ENCODE measurements at places on chromosomes 16 and 17.

DNA sequence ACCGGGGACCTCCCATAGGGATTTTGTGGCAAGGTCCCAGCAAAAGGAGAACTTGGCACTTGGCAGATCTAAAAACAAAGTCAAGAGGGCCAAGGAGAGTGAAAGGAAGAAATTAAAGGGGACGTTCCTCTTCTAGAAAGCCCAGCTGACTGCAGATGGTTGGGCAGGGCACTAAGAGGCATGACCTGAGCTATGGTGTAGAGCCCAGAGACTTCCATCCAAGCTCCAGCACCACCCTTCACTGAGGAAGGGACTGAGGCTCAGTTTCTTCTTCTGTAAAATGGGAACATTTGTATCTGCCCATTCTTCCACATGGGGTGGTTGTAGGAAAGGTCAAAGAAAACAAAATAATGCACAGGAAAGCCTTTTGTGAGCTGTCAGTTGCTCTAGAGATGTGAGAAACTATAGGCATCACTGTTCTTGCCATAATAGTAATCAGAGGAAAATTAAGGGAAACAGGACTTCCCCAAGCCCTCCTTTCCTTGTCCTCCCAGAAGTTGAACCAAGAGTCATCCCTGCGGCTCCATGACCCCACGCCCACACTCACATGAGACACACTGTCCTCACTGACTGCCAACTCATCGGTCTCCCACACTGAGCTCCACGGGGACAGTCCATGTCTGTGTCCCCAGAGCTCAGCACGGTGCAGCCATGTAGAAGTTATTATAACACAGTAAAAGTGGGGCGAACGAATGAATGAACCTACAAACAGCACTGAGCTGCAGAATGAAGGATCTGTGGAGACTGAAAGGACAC lies 10.4 kb downstream of the CD300LF start:
- no peak for DNase-seq

GRCh38 chr16:89344458-89344834 lies 126.9 kb downstream of the ZNF778 start:
- DNase-seq = no peak

DNA sequence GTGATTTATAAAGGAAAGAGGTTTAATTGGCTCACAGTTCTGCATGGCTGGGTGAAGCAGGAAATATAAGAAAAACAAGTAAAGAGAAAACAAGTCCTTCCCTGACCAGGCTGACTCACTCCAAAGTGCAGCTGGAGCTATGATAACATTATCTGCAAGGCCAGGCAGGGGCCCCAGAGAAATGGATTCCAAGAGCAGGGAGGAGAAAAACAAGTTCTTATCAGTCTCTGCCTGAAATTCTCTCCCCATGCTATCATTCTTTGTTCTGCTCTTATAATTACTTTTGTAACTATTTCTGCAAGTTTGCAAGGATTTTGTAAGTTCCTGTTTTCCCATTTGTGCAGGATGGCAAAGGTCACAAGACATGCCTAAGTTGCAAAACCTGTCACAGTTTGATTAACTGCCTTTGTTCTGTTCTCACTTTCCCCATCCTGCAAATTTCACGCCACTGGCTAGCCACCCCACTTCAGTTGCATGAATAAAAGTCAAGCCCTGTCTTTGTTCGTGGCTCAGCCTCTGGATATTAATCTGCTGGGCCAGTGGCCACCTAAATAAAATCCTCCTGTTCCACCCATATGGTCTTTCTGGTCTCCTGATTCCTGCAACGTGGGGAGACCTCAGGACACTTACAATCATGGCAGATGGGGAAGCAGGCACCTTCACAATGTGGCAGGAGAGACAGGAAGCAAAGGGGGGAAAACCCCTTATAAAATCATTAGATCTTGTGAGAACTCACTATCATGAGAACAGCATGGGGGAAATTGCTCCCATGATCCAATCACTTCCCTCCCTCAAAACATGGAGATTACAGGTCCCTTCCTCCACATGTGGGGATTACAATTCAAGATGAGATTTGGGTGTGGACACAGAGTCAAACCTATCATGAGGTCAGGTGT lies 13.1 kb downstream of the ABCA9 start:
- no peak for DNase-seq

DNA sequence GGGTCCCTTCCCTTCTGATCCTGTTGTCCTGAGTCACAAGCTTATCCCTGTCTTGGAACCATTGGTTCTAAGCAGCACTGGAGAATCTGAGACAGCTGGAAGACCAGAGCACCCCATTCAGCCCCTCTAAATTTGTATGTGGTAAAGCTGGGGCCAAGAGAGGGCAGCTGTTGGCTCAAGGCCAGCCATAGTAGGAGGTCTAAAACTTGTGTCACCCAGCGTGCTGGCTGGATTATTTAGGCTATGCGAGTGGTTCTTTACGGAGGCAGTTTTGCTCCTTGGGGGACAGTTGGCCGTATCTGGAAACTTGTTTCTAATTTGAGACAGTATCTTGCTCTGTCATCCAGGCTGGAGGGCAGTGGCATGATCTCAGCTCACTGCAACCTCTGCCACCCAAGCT lies 69.6 kb upstream of the GSE1 start:
- DNase-seq = no peak

- no peak for DNase-seq
Observed at GRCh38 chr17:50955667-50956120, 89.5 kb upstream of the TOB1 start.

DNA sequence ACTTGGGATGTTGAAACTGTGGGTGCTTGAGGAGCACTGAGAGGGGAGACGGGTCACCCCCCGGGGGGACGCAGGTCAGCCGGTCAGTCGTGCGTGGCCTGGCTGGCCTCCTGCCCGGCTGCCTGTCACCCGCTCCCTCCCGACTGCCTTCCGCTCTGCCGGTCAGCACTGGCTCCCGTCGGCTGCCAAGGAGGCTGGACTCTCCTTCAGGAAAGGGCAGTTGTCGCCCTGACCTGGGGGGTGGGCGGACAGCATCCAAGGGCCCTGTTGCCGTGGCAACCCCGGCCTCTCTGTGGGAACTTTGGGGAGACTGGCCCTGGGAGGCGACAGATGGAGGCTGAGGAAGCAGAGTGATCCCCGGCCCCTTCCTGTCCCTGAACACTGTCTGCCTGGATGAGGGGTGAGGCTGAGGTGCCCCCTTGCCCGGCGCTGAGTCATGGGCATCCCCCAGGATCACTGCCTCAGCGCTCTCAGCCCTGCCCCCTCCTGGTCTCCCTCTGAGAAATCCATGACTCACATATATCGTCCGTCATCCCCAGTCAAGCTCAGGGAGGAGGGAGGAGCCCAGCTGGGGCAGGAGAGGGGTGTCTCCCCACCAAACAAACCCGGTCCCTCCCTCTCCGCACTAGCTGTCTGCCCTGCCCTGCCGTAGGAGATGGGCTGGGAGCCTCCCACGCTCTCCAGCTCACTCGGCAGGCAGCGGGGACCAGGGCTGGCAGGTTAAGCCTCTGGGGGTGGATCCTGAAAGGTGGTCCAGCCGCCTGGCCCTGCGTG lies at the start of gene ADGRG1:
Gene ADGRG1 (plus strand): TSS at position 623 of the 774 bp plus-strand sequence. CDS start 21,658 bp downstream, outside the sequence.
- peak; percentile 65 for DNase-seq

DNA sequence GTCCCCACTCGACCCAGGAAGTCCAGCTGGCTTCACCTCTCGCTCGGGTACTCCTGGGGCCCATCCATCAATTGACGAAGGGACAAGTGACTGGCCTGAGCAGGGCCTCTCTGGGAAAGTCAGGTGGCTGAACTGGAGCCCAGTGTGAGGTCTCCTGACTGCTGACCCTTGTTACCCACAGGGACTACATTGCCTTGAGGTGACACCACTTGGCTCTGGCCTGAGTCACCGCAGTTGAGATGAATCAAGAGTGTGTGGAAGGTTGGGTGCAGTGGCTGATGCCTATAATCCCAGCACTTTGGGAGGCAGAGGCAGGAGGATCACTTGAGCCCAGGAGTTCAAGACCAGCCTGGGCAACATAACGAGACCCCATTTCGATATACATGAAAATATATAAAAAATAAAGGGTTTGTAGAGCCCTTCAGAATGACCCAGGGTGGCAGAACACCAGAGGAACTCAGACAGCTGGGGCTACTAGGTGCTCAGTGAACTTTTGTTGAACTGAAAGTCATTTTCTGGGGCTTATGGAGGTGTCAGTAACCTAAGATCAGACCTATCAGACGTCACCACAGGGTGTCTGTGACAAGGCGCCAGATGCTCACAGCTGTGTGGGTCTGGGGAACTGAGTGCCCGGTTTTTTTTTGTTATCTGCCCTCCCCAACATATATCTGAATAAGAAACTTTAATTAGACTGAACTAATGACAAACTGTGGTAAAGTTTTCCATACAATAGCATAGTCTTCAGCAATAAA lies 14.8 kb upstream of the ZFP90 start:
- DNase-seq = no peak

DNA sequence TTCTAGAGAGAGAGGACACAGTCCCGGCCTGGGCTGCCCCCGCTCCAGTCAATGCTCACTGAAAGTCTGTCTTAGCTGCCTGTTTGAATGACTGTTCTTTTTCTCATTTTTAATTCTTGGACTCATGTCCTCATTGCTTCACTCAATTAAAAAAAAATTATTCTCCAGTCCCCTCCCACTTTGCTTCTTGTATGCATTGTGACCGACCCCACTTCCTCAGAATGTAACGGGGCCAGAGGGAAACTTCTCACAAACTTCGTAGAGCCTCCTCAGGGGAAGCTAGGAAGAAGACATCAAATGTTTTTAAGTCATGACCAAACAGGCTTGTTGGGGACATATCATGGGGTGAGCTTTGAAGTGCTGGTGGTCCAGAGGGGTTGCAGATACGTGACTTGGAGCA lies 113.2 kb downstream of the CCDC182 start:
- DNase-seq = no peak

DNA sequence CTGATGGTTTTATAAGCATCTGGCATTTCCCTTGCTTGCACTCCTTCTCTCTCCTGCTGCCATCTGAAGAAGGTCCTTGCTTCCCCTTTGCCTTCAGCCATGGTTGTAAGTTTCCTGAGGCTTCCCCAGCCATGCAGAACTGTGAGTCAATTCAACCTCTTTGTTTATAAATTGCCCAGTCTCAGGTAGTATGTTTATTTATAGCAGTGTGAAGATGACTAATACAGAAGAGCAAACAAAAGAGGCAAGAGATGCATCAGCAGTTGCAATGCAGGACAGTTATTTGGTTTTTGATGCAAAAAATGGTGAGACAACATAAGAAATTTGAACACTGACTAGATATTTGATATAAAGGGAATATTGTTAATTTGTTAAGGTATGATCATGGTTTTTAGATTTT lies 16.8 kb downstream of the TMEM100 start:
- DNase-seq = no peak

DNA sequence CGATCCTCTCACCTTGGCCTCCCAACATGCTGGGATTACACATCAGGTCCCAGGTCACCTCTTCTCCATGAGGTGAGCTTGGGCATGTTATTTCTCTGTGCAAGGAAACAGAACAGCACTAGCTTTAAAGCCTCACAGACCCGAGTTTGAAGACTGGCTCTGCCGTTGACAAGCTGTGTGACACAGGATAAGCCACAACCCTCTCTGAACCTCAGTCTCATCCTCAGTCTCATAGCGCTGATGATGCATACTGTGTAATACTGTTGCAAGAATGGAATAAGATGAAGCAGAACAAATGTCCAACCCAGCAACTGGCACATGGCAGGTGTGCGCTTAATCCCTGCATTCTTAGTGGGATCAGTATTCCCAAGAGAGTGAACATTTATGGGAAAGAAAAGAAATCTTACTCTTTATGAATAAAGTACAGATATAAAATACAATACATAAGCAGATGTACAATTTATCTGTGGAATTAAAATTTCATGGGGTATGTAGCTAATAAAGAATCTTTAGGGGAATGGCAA lies 43.5 kb downstream of the ABAT start:
- no peak for DNase-seq

- peak; percentile 90 for DNase-seq
Observed at GRCh38 chr16:69186642-69187445, at the start of gene SNTB2. Gene SNTB2 (plus strand): TSS chr16:69187164. CDS start chr16:69187167, 3 bp downstream.

- no peak for DNase-seq
Observed at GRCh38 chr17:34249061-34249460, 6.0 kb upstream of the CCL2 start.

GRCh38 chr17:82272495-82273326 lies 789 bp downstream of the CSNK1D start:
- DNase-seq = peak; percentile 47

DNA sequence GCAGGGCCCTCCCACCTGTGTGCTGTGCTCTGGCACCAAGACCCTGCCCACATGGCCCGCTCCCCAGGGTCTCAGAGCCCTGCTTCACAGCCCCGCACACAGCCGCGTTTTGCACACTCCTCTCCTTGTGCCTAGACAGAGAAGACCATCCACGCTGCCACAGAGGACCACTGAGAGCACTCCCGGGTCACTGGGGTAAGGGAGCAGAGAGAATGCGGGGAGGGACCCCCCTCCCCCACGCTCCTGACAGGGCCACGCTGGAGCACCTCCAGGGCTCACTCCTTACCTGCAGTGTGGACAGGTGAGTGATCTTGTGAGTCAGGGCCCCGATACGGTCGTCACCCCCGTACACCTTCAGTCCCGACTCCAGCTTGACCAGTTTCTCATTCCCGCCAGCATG lies 7.0 kb downstream of the HAGH start:
- DNase-seq = no peak

DNA sequence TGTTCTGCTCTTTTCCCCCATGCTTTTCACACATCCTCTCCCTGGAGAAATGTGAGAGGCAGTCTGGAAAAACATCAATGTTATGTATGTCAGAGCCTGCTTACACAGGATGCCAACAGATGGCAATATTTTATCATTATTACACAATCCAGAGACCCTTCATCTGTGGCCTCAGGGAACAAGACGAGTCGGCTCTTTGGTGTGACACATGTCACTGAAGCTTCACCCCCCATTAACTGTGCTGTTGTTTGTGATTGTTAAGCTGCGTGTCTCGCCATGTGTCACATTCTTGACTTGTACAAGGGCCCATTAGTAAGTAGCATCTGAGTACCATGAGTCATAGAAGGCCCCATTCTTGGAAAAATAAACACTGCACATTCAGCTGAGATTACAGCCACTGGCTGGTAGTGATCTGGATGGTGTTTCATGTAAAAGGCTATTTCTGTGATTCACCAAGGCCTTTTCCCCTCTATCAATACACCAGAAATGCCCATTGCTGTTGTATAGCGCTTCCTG lies 682.1 kb upstream of the SOX9 start:
- DNase-seq = no peak

DNA sequence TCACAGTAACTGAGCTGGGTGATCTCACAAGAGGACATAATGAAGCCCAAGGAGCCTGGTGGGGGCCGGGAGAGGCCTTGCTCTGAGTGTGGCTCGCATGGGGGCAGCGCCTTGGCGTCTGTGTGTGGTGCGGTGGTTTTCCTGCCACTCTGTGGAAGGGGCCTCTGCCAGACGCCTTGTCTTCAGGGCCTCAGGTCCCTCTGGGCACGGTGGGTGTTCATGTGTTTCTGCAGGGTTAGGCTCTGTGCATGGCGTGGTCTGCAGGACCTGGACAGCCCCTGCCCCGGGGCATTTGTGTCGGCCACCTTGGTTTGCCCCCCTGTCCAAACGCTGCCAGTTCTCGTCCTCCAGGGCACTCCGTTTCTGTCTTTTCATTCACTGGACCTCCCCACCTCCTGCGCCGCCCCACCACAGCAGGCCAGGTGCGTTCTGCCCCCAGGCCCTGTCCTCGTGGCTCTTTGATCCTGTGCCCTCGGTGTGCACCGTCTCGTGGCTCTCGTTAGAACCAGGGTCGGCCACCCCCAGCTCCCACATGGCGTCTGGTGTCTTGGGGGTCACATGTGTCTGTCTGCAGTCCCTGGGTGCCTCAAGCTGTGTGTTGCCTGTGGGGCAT lies 43.7 kb upstream of the ZNF750 start:
- no peak for DNase-seq

GRCh38 chr17:61412860-61413660 lies 13.4 kb downstream of the TBX2 start:
- peak; percentile 13 for DNase-seq

- no peak for DNase-seq
Observed at GRCh38 chr17:18038149-18038850, 668 bp downstream of the ATPAF2 start.

GRCh38 chr16:1308977-1309885 lies at the start of gene UBE2I:
Gene UBE2I (plus strand): TSS chr16:1309636. CDS start chr16:1314031, 4,395 bp downstream.
- DNase-seq = peak; percentile 98
